ENCODE measurements at places on chromosomes 16 and 17.

GRCh38 chr17:10205549-10206185 lies 7.3 kb upstream of the GAS7 start:
- peak; percentile 86 for DNase-seq

- DNase-seq, result no peak
Measured at GRCh38 chr17:76213491-76213890, 26.8 kb downstream of the RNF157 start.

DNA sequence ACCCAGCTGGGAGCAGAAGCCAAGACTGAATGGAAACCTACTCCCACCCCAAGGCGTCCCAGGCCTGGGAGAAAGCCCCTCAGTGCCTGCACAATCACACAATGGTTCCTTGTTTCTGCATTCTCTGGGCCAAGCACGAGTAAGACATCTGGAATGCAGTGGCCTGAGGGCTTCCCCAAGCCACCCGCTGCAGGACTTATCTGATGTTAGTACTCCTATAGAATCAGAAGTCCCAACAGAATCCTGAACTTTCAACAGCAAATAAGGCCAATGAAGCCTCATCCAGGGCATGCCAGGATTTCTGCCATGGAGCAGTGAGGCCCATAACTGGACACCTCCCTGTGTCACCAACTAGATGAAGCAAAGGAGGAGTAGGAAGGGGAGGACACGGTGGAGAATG lies 28.6 kb downstream of the MYO18A start:
- DNase-seq, result no peak

GRCh38 chr17:46020023-46020761 lies 21.1 kb downstream of the STH start:
- DNase-seq, result peak; percentile 64

- no peak for DNase-seq
Measured at GRCh38 chr16:19515757-19516156, 6.1 kb downstream of the GDE1 start.

- DNase-seq, result no peak
Measured at GRCh38 chr16:28001184-28001583, 62.3 kb downstream of the GSG1L start.

DNA sequence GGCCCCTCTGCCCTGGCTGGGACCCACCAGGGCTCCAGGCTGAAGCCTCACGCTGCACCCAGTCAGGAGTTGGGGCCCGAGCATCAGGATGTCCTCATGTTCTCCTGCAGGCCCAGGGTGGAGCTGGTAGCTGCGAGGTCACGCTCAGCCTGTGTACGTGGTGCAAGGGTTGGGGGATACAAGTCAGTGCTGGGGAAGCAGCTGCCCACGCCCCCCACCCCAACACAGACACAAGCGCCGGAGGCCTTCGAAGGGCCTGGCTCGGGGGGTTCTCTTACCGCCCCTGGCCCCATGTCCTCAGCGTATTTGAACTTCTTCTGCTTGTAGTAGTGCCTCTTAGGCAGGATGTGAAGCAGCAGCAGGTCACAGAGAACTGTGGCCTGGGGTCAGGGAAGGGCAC lies 4.9 kb upstream of the CAMKK1 start:
- DNase-seq, result no peak

DNA sequence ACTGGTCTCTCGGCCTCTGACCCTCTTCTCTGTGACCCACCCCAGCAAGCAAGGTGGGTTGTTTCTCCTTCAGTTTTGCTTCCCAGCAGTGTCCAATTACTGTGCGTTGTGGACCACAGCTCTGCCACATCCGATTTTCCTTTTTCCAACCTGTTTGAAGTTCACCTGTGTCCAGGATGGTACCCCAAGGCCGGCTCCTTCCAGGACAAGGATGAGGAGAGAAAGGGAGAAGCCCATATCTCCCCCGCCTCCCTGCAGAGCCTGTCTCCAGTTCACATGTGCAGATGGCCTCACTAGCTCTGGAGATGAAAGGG lies 13.5 kb downstream of the NMRAL1 start:
- DNase-seq, result no peak

DNA sequence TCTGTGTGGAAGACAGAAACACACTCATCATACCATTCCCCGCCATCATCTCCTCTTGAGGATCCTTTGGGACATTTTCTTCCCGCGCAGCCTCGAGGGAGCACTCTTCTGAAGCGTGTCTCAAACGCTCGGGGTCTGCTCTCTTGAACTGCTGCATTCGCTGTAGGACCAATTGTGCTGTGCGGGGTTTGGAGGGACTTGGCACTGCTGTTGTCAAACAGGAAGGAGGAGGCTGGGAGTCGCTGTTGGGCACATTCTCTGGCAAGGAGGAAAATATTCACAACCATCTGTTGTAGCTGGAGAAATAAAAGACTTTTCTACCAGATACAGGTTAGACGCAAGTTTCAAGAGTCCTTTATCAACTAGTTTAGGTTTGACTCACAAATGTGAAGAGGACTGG lies 5.0 kb downstream of the SLX4 start:
- DNase-seq, result no peak

DNA sequence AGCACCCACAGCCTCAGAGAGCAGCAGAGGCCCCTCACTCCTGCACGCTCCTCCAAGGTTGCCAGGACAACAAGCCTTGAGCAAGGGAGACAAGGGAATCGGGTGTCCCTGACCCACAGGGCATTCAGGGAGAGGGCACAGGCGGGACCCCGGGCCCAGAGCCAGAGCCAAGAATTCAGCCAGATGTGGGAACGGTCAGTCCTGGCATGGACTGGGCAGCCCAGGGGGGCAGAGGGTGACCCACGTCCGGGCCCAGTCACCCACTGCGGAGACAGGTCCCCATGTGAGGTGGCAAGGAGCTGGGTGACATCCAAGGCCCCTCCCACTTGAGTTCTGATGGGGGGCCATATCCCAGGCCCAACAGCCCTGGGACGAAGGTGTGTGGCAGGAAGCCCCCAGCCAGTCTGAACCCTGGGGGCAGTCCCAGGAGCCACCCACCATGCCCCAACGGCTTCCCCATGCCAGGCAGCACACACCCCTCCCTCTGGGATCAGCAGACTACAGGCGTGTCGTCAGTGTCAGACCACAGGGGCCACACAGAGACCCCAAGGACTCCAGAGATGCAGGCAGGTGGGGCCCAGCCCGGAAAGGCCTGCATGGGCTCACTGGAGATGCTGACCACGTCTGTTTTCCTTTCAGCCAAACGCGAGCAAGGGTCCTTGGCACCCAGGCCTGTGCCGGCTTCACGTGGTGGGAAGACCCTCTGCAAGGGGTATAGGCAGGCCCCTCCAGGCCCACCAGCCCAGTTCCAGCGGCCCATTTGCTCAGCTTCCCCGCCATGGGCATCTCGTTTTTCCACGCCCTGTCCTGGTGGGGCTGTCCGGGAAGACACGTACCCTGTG lies 23.0 kb downstream of the USP6 start:
- DNase-seq, result no peak
